ENCODE measurements at places on chromosomes 5 and 9.

GRCh38 chr9:68476422-68476821, 64.3 kb downstream of the TMEM252 start:
- no peak for DNase-seq

GRCh38 chr9:110588296-110588695, 8.8 kb upstream of the SVEP1 start:
- DNase-seq = no peak

- DNase-seq = no peak
These were observed 77.3 kb downstream of the SLC1A1 start for GRCh38 chr9:4567601-4568000.

DNA sequence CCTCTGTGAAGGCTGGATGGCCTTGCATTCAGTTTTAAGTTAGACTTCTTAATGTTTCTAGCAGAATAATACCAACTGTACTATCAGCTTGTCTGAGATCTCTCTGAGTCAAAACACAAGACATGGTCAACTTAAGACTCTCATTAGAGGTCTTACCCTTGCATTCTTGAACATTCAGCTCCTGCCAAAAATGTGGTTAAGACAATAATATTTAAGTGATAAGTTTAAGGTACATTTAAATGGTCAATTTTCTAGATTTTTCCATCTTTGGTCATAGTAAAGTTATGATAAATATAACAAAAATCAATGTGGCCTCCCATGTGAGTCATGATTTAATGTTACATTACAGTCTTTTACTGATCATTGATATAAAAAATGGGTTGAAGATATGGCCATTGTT, 75.0 kb downstream of the NR2F1 start:
- DNase-seq = no peak

- no peak for DNase-seq
These were observed 118.7 kb upstream of the TAF11L2 start for GRCh38 chr5:17379100-17379951.

DNA sequence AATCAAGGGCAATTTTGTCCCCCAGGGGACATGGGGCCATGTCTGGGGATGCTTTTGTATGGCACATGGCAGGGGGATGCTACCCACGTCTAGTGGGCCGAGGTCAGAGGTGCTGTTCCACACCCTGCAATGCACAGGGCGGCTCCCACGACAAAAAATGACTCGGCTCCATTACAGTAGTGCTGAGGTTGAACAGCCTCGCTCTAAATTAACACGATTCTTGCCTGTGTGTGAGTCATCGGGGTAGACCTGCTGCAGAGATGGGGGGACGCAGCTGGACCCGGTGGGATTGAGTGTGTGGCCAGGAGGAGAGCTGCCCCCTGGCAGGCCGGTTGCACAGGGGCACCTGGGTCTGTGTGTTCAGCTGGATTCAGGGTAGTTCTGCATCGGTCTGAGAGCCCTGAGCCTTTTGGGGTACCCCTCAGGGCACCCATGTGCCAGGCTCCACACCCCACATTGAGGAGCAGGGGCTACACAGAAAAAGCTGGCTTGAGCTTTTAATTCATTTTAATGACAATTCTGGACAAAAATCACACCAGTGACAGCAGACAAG, 20.0 kb upstream of the COL5A1 start:
- no peak for DNase-seq

GRCh38 chr5:170418736-170419135, 29.6 kb upstream of the KCNMB1 start:
- no peak for DNase-seq

GRCh38 chr5:38725371-38725865, 120.4 kb upstream of the OSMR start:
- DNase-seq = no peak

- no peak for DNase-seq
These were observed 19.4 kb upstream of the RNF130 start for GRCh38 chr5:180090769-180091546.

DNA sequence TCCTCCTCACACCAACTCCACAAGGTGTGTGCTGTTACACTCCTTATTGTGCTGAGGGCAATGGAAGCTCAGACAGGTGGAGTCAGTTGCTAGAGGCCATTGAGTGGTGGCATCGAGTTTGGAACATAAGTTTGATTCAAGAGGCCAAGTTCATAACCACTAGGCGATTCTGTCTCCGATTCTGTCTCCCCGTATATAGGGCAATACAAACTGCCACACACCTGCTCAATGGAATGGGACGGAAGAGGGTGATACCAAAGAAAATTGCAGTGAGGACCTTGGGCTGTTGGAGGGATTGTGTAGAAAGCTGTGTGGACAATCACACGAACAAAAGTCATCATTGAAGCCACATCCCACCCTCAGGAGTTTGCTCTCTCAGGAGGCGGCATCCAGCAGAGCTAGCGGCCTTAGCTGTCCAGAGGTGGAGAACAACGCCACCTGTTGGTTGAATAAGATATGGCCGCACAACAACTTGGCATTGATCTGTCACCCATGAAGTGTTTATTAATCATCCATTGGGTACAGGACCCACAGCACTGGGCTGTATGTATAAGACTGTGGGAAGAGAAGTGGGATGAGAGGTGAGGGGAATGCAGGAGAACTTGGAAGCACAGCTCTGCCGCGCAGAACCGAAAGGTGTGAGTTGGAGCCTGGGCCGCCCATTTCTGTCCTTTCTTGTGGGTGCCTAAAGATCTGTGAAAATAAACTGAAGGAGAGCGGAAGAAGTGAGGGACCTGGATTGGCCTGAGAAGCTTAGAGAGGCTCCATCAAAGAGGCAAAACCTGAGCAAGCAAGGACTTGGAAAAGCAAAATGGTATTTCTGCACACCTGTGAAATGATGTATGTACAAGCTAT, 16.1 kb upstream of the NEUROG1 start:
- peak; percentile 9 for DNase-seq

GRCh38 chr5:20466512-20466911, 478.5 kb upstream of the CDH18 start:
- no peak for DNase-seq

DNA sequence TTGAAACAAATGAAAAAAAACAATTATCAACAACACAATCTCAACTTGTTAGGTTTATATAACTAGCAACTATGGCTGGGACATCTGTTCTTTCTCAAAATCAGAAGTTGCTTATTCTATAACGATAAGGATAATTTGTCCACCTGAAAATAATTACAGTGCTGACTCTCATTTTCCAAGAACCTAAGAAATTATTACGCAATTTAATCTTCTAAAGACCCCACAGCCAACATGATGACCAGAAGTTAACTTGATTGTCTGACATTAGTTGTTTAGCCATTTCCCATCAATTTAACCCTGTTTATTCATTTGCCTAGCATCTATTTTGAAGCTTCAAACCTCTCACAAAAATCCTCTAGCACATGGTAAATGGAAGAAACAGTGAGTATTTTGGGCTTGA, 293.8 kb downstream of the ELAVL2 start:
- no peak for DNase-seq

DNA sequence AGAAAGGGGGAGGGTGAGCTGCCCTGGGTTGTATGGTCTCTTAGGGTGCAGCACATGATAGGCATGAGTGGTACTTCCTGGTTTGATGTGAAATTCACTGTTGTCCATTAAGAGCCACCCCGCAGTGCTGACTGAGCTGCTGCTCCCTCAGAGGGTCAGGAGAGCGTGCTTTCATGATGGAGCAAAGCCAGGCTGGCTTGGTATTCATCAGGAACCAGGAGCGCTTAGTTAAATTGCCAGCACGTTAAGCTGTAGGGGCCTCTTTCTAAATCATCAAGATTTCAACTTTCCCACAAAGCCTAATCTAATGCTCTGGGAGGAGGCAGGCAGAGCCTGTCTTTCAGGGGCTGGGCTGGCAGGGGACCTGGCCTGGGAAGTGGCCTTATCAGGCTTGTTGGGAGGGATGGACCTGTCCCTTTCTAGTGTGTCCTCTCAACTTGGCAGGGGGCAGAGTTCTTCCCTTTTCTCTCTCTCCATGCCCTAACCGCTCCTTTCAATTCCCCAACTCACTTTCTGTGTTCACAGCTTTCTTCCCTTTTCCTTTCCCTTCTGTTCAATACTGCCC, 7.9 kb downstream of the CYSTM1 start:
- DNase-seq = no peak

GRCh38 chr9:78479441-78479840, 182.5 kb downstream of the PSAT1 start:
- no peak for DNase-seq

DNA sequence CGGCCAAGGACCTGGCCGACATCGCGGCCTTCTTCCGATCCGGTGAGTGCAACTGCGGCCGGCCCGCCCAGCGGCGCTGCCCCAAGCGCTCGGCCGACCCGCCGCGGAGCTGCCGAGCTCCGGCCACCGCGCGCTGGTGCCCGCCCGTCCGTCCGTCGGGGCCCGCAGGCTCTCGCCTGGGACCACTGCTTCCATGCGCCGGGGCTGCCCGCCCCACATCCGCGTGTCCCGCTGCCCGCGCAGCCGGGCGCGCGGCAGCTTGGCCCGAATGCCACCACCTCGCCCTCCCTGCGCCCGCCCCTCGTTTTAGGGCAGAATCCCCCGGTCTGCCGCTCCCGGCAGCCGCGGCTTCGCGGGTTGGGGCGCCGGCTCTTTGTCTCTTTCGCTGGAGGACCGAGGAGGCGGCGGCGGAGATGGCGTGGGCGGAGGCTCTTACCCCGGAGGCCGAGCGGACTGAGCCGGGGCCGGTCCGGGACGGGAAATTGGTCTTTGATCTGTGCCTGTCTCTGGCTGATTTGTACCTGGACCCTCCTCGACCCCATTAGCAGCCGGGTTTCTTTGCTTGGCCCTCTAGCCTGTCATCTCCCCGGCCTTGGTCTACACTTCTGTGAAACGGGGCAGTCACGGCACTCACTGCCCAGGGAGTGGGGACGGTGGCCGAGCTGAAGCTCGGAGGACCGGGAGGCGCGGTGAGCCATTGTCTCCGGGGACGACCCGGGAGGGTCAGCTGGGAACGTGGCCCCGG, 871 bp downstream of the TRIO start:
- peak; percentile 14 for DNase-seq

GRCh38 chr9:7892975-7893374, 93.4 kb upstream of the DMAC1 start:
- DNase-seq = no peak

GRCh38 chr5:81856948-81857928, 106.3 kb upstream of the SSBP2 start:
- no peak for DNase-seq

- DNase-seq = no peak
These were observed 51.1 kb downstream of the STARD4 start for GRCh38 chr5:111461255-111461671.

- no peak for DNase-seq
These were observed 3.2 kb downstream of the MAP3K1 start for GRCh38 chr5:56818450-56819037.

DNA sequence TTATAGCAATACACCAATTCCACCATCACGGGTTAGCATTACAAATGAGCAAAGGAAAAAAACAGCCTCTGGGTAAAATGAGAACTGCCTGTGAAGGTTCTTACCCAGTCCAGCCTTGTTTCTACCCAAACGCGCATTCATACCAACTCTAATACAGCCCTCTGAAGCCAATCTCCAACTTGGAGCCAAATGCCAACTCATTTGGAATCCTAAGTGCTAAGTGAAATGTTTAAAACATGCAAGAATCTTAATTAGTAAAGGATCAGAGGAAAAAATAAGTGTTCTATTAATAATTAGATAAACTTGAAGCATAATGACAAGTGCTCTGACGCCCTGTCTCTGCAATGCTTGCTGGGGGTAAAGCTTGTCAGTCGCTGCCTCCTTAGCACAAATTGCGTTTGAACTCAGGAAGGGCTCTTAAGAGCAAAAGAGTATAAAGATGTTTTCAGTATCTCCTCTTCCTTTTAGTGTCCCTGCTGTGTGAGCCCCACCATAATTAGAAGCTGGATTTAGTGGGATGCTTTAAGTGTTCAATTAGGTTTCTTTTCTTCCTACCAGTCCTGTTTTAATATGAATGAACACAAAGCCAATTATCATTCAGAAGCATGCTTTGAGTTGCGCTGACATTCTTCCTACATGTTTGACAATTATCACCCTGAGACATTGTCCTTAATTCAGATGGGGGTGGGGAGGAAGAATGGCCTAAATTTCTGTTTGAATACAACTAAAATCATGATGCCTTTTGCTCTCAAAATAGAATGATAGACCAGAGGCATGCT, 537.6 kb downstream of the DTWD2 start:
- no peak for DNase-seq

DNA sequence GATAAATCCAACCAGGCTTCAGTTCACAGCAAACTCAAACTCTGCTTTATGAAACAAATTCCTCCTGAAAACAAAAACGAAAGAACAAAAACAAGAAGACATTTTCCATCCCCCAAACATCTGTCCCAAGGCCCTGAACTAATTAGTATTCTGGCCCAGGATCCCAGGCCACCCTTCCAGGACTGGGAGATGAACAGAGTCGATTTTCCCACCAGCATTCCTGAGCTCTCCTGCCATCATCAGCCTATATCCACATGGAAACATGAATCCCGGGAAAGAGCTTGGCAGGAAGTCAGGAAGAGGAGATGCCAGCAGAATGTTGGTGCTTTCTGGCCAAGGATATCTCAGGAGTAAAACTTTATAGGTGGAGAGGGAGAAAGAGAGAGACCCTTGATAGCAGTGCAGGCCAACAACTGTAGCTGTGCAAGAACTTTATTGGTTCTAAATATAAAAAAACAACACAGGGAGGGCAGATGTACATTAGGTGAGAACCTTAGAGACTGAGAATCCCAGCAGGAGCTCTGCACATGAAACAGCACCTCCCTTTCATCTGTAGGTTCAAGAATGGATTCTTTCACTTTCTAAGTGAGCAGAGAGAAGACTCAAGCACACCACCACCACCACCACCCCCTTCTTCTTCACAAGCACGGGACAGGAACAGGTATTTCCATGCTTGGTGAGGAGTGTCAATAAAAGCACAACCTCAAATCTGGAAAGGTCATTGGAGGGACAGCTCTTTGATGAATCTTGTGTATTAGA, 190.7 kb upstream of the TAS2R1 start:
- no peak for DNase-seq

DNA sequence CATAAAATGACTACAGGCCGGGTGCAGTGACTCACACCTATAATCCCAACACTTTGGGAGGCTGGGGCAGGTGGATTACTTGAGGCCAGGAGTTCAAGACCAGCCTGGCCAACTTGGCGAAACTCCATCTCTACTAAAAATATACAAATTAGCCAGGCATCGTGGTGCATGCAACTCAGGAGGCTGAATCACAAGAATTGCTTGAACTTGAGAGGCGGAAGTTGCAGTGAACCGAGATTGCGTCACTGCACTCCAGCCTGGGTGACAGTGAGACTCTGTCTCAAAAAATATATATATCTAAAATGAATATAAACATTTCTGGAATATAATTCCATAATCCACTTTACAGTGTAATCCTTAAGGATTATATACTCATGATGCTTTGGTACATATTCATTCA, 66.5 kb downstream of the TEX10 start:
- no peak for DNase-seq

GRCh38 chr5:137136991-137137632, 362.0 kb downstream of the SPOCK1 start:
- DNase-seq = no peak

- DNase-seq = no peak
These were observed 379.0 kb upstream of the MEF2C start for GRCh38 chr5:89262030-89262429.

GRCh38 chr5:127619908-127620479, 28.9 kb upstream of the CTXN3 start:
- DNase-seq = no peak

Measured in activated CD8-positive, alpha-beta memory T cell treated with anti-CD3 and anti-CD28 coated beads for 1 hour (primary cell).